ENCODE measurements at places on chromosomes 6 and 20.

DNA sequence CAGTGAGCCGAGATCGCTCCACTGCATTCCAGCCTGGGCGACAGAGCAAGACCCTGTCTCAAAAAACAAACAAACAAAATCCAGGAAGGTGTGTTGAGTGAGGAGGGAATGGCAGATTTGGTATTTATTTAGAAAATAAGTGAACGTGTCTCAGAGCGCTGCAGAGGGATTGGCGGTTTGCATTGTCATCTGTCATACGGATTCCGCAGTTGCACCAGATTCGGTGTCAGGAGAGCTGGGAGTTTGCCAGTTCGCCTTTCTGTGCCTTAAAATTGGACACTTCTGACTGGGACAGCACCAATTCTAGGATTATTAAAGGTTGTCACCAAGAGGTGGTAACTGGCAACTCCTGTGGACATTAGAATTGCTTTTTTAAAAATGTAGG is 912 bp downstream of the SNRNP48 start:
- DNase-seq = no peak

GRCh38 chr6:3323696-3324261 is 65.0 kb downstream of the PSMG4 start:
- DNase-seq = no peak

DNA sequence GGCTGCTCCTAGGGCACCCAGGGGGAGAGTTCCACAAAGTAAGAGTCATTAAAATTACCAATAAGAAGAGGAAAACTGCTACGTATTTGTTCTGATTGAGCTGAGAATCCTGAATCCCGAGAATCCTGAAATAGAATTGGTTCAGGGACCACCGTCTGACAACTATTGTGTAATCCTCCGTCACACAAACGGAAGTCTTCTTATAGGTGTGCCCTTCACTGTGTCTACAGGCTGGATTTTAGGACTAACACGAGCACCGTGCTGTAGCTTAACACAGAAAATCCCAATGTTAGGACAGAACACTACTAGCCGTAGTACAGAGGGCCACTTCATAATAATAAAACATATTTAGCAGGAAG is 50.6 kb upstream of the RNF182 start:
- DNase-seq = no peak

DNA sequence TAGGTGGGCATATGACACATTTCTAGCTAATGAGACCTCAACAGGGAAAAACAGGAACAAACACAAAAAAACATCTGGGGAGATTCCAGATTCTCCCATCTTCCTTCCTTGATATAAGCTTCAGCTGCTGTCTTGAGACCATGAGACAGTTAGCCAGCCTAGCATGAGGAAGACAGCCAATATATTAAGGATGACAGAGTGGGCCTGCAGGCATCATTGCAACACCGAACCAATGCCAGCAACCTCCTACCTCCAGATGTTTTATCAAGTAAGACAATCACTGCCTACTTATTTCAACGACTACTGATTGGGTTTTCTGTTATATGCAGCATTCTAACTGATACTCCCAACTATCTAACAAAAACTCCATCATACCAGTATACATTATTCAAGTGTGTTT is 119.0 kb downstream of the ISM1 start:
- no peak for DNase-seq

DNA sequence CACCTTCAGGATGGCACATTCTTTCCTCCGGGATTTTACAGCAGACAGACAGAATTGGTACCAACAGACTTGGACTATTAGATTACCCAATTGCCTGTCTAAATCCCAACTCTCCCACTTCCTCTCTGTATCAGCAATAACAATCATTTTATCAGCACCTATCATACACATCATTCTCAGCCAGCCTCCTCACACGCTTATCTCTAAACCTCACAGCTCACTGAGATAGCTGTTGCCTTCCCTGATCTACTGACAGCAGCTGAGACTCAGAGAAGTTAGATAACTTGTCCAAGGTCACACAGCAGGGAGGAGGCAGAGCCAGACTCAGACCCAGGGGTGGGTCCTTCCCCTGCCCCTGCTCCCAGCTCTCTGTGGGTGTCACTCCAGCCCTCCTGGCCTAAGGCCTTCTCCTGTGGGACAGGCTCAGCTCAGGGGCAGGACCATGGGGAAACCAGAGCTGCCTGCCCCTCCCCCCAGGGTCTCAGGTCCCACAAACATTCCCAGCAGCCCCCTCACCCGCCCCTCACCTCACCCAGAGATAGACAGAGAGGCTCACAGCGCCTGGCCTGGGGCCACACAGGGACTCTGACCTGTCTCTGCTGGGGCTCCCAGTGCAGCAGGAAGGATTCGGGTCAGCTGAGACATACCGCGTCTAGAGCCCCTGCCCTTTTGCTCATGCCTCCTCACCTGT is 92.8 kb downstream of the GRM4 start:
- no peak for DNase-seq

DNA sequence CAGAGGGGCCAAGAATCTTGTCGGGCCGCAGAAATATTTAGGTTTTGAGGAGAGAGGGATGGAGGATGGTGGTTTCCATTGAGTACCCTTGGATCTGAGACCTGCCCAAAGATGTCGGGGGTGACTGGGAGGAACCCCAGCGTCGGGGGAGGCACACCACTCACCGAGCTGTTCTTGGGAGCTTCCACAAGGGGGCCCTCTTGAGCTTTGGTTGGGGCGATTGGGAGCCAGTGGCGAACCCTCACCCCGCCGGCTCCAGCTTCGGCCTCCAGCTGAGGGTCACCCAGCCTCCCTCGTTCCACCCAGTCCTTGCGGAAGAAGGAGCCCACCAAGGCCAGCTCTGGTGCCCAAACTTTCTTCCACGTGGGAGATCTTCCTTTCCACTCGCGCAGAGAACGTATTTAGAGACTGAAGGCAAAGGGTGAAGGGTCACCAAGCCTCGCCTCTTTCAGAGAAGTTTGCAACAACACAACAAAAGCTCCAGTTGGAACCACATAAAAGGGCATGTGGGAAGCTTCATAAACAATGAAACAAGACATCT is 33.6 kb downstream of the APCDD1L start:
- DNase-seq = no peak

GRCh38 chr6:2021713-2022125 is 223.7 kb downstream of the GMDS start:
- no peak for DNase-seq

DNA sequence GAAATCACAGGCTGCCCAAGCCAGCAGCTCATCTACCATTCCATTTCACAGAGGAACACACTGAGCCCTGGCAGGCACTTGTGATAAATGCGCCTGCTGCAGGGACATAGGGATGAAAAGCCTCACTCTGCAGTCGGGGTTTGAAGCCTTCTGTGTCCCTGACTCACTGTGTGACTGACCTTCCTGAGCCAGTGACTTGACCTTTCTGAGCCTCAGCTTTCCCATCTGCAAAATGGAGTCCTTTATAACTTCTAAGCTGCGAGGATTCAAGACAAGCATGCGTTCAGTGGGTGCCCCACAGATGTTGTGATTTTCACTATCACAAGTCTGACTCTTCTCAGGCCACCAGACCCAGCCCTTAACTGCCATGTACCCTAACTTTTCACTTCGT is 5.5 kb downstream of the TGM2 start:
- no peak for DNase-seq

DNA sequence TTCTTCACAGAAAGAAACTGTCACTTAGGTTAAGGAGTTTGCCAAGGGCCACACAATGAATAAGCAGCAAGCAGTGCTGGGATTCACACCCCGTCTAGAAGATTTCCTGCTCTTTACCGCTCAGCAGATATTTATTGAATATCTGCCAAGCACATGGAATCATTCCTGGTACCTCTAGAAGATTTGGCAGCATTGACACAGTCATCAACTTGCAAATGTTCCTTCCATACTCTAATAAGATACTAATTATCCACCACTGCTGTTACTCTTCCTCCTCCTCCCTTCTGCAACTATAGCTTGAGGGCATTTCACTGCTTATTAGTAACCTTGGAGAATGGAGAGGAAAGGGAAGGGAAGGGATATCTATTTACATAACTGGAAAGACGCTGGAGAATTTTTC is 13.0 kb downstream of the MOXD1 start:
- DNase-seq = no peak

- no peak for DNase-seq
Observed at GRCh38 chr20:23596579-23597250, 9.0 kb downstream of the CST9 start.

DNA sequence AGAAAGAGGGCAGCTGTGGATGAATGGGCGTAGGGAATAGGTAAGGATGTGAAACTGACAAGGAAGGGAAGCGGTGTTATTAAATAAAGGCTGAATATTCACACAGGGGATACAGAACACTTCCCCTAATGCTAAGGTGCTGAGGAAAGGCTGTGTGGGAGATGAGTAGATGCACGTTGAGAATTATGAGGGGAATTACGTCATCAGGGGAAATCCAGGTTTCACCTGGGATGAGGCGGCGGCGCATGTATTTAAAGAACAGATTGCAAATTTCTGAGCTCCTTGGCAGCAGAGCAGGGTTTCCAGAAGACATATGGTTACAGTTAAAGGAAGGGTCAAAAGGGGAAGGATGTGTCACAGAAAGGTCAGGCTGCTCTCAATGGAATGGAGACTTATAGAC is 28.7 kb upstream of the EDN1 start:
- no peak for DNase-seq
